Activated CD8-positive, alpha-beta memory T cell treated with anti-CD3 and anti-CD28 coated beads for 1 hour (primary cell): ENCODE measurements at places on chromosomes 5 and 9.

DNA sequence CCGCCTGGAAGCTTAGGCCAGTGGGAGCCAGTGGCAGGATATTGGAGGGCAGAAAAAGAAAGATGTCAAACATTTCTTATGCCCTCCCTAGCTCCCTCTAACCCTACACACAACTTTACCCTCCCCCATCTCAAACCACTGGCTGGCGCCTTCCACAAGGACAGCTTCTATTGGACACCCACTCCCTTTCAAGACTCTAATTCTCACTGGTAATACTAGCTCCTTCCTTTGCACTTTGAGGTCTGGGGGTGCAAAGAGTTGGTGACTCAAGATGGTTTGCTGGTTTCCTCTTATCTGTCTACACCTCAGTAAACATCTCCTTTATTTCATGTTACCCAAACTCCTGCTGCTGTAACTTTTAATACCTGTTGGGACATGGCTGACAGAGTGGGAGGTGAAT, 11.6 kb upstream of the ITGA1 start:
- DNase-seq, result peak; percentile 5

DNA sequence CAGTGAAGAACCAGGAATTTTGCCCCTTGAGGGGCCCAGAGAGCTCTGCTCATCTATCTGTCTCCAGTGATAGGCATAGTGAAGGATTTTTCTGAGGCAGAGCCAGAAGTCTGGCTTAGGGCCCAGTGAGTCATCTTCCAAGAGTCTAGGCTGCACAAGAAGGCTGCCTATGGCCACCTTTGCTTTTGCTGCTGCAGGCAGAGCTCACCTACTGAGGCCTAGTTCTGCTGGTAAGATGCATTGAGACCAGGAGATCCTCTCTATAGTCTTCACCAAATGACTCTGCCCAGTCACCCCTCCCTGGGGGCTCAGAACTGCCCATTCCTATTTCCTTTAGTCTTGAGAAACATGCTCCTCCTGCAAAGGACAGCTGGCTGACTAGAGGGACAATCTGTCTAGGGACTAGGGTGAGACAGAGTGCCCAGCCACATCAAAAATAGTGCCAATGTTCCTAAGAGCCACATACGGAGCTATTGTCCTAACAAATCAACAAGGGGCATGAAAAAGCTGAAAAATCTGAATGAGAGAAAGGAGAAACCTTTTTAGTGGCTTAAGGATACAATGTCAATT, 40.3 kb upstream of the CDKN2AIPNL start:
- DNase-seq, result no peak

DNA sequence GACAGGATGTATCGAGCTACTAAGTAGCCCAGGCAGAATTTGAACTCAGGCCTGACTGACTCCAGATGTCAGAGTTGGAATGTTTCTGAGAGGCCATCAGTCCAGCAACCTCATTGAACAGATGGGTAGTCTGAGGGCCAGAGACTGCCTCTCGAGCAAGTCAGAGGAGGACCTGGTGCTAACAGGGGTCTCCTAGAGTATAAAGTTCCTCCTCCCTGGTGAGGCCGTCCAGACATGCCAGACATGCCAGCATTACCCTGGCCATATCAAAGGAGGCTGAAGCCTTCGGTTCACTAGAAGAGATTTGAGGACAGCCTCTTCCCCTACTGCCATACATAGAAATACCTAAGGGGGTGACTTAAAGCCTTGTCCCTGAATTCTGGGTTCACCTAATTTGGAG, 81.2 kb downstream of the ZNF618 start:
- no peak for DNase-seq

DNA sequence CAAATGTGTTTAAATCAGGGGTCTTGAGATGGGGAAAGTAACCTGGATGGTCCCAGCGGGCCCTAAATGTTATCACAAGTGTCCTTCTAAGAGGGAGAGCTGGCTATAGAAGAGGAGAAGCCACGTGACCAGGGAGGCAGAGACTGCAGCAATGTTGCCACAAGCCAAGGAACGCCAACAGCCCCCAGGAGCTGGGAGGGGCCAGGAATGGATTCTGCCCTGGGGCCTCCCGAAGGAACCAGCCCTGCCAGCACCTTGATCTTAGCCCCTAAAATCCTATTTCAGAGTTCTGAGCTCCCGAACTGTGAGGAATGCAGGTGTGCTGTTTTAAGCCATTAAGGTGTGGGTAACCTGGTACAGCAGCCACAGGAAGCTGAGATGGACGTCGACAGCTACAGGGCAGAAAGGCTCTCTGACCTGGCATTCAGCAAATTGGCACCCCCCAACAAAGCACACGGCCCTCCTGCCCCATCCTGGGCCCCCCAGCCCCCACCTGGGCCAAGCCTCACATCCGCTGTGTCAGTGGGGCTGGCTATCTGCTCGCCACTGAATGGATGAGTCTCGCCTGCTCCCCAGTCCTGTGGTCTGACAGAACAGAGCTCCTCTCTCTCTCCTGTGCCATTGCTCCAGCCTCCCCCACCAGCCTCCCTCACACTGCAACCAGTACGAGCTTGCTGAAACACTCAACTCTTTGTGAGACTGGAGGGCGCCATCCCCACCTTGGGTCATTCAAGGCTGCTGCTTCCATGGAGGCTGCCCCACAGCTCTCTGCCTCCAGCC, 78.8 kb downstream of the ADAMTS2 start:
- no peak for DNase-seq

DNA sequence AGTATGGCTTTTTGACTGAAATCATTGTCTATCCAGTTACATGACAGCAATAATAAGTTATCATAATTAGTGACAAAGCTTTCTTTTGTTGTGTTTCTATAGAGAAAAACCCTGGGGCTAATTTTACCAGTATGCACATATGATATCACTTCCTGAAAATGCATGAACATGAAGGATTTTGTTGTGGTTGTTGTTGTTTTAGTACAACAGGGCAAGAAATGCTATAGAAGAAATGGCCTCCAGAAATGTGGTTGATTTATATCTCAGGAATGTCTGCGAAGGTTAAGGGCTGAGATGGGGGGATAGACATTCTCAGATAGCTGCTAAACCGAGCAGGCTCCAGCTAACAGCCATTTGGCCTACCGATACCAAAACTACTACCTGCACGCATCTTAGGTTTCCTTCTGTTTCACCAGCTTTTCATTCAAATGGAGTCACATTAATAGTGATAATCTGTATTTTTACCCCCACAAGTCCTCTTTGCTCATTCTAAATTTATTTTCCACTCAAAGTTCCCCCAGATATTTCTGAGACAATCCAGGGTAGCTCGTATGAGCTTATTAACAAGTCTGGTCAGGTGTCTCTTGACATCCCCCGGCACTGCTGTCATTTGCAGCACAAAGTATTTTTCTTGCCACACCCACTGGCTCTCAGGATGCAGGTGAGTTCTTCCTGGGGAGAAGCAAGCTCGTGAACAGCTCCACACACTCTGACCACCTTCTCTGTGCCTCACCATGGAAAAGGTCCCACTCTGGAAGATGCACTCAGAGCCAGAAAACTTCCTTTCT, 232.4 kb upstream of the GAS1 start:
- no peak for DNase-seq

DNA sequence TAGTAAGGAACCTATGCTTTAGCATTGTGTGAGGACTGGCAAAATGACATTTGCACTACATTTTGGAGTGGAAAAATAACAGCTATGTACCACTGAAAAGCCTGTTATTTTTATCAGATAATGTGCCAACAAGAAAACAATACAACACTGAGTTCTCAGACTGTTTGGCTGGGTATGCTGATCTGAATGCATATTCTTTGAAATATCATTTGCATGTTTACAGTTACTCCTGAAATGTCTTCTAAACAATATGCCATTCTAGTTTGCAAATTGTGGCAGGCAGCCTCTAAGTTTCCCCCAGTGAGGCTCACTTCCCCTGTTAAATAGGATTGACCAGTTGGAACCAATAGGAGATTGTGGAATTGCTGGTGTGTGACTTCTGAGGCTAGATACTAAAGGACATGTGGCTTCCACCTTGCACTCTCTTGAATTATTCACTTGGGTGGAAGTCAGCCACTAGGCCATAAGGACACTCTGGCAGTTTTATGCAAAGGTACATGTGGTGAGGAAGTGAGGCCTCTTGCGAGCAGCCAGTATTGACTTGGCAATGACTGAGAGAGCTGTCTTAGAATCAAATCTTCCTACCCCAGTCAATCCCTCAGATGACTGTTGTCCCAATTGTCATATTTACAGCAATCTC, 250.4 kb upstream of the PCSK5 start:
- no peak for DNase-seq

DNA sequence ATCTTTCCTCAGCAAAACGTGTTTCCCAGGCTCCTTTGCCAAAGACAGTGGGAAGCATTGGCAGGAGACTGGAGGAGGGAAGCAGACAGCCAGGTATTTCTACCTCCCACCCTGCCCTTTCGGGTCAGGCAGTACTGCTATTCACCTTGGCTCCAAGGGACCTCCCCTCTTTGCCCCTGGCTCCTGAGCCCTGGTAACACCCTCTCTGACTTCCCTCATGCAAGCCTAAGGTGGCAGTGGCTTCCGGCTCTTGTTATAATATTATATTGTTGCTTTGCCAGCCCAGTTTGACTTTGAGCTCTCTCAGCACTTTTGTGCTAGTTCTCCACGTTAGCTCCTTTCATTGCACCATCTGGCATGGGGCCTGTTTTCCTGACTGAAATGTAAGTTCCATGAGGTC, 81.6 kb upstream of the IFNK start:
- DNase-seq, result no peak

DNA sequence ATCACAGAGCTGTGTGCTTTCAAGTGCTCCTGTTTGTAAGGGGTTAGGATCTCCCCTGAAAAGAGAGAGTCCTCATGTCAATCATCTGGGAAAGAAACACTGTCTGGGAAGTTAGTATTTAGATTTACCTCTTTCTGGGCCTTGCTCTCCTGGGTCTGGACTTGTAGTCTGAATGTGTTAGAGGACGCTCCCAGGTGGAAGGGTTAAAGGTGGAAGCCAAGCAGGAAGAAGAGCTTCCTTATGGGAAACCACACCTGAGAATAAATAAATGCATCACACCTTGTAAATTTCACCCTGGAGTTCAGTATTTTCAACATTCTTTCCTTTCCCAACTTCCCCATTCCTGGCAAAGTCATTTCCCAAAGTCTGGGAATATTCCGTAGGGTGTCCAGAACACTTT, 1.3 kb downstream of the PLGRKT start:
- DNase-seq, result no peak

- DNase-seq, result no peak
Measured at GRCh38 chr5:159003045-159004030, 96.4 kb downstream of the EBF1 start.

DNA sequence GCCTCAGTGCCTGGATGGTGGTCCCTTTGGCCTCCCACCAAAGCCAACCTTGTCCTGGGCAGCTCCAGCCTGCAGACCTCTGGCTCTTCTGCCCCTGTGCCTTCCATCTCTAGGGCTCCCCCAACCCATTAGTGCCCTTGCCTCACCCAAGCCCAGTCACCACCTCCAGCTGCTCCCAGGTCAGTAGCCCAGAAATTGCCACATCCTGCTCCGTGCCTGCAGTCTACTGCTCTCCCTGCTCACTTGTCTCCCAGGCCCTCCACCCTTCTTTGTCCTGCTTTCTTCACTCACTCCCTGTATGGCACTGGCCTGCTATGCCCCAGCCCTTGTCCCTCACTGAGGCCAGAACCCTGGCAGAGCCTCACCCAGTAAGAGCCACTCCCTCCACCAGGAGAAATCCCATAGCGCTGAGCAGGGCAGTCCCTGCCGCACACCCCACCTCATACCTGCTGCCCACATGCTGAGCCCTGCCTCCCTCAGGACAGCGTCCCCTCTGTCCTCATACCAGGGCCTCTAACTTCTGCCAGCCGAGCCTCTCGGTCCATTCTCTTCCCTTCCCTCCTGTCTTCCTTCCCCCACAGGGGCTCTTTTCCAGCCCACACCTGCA, 44.4 kb downstream of the JADE2 start:
- DNase-seq, result no peak

DNA sequence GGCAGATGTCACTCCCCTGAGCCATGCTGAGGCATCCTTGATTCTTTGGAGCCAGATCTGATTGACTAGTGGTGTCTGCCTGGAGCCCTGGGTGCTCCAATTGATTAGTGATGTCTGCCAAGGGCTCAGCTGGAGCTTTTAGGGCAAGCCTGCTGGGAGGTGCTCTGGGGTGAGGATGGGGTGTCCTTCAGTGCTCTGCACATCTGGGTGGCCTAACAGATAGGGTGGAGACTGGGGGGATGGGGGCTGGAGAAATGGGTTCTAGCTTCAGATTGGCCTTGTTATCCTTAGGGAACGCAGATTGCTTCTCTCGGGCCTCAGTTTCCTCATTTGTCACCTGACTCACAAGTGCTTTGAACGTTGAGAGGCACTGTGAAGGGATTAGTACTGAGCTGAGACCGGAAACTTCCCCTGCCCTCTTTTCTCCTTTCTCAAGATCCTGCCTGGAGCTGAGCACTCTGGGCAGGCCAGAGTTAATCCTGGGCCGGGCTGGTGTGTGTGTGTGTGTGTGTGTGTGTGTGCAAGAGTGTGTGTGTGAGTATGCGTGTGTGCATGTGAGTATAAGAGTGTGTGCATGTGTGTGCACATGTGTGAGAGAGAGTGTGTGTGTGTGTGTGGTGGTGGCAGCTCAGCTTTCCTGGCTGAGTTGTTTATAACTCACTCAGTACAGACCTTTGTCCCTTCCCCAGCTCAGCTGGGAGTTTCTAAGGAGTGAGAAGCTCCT, 5.6 kb upstream of the IER5L start:
- DNase-seq, result no peak

GRCh38 chr9:76475686-76476085, 16.7 kb downstream of the GCNT1 start:
- no peak for DNase-seq

- DNase-seq, result peak; percentile 18
Measured at GRCh38 chr9:83596899-83597504, 25.9 kb upstream of the IDNK start.

DNA sequence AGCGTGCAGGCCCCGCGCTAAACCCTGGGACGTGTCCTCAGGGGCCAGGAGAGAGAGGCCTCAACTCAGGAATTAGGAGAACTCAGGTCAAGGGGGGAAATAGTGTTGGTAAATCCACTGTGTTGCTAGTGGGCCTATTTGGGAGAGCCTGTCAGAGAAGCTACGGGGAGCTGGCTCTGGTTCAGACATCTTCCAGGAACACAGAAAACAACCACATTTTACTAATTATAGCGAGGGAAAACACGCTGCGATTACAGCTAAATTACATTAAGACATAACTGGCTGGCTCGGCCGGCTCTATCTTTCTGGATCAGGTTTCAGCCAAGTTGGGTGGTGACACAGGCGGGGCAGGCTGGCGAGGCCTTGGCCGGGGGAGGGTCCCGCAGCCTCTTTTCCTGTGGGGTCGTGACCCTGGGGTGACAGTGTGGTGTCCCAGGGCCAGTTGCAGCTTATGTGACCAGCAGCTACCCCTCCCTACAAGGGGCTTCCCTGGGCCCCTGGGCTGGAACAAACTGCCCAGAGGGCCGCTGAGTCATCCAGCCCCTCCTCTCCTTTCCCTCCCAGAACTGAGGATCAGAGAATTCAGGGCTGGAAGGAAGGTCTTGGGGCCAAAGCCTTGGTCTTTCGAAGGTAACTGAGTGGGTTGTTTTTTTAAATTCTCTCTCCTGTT, 75.1 kb downstream of the FGF18 start:
- no peak for DNase-seq

DNA sequence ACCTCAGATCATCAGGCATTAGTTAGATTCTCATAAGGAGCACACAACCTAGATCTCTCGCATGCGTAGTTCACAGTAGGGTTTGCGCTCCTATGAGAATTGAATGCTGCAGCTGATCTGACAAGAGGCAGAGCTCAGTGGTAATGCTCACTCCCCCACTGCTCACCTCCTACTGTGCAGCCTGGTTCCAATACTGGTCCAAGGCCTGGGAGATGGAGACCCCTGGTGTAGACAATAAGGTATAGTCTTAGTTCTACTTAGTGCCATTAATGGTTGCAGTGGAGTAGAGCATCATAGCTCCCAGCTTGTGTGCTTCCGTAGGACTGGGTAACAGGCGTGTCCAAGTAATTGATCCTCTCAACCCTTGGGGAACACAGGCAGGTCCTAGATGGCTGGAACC, 70.4 kb upstream of the ANKRD55 start:
- no peak for DNase-seq
